ENCODE measurements at places on chromosomes 7 and 10.

DNA sequence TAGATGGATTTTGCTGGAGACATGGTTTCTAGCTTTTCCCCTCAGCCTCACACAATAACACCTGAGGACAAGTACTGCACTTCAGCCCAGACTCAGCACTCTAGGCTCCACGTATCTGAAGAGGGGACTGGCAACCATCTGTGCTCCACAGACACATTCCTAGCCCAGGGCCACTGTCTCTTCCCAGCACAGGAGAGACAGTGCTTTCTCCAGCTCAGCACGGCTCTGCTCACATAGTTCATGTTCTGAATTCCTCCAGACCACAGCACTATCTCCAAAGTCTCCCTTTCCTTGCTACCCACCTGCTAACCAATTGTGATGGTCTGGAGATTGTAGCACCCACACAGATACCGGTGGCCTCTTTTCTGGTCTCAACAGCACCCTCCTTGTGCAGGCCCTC is 114.5 kb downstream of the HTR7 start:
- DNase-seq, result no peak

DNA sequence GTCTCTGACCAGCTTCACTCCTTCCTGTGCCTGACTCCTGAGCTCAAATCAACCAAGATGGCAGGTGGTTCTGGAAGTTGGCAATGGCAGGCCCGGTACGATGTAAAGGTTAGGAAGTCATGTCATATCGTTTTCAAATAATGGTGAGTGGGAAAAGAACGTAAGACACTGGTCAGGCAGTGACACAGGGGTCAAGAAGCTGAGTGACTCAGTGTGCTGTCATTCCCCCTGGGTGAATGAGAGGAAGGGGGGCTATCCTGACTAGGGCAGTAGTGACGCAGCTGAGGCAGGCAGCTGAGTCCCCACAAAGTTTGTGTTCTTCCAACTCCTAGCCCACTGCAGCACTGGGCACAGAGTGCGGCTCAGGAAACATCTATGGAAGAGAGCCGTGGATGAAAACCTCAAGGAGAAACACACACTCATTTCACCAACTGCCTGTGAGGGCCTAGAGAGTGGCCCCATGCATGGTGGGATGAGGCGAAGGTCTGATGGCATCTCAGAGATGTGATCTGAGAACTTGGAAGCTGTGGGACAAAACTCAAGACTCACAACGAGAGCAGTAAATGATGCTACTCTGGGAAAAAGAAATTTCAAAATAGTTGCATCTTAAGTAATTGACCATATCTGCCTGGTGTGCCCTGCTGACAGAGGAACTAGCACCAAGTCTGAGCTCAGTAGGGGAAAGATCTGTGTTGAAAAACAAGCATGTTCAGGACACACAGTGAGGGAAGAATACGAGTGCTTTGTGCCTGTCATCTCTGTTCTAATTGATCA is 23.2 kb downstream of the CREB3L2 start:
- DNase-seq, result no peak

DNA sequence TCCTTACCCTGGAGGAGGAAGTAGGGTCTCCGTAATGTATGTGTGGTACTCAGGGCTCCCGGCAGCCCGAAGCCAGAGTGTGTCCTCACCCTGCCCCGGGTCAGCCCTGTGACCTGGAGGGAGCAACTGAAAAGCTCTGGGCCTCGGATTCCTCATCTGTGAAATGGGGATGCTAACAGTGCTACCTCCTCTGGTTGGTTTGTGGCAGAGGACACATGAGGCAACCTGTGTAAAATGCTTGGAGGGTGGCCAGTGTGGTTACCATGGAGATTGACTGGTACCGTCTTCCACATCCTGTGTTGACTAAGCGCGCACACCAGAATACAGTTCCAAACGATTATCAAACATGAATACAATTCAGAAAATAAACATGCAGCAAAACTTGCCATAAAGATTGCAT is 163.8 kb upstream of the KLF6 start:
- DNase-seq, result peak; percentile 79

DNA sequence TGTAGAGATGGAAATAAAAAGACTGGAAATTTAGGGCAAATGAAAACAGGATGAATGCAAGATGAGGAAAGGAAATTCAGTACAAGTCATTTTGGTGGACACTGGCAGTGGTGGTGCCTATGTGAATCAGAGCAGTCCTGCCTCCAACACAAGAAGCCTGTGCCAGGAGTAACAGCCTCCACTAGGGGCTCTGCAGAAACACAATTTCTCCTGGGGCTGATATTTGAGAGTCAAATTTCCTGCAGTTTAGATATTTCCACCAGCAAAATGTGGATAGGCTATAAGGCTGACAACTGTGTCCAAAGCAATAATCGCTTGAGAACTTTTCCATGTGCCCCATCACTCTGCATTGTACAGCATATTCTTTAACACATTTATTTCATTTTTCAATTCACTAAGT is 4.7 kb upstream of the PLXDC2 start:
- no peak for DNase-seq

GRCh38 chr7:131574741-131575140 is 18.3 kb upstream of the PODXL start:
- DNase-seq, result no peak

GRCh38 chr7:101251871-101252659 is 7.2 kb upstream of the FIS1 start:
- peak; percentile 99 for DNase-seq

GRCh38 chr10:54833029-54833428 is 32.0 kb upstream of the PCDH15 start:
- no peak for DNase-seq

GRCh38 chr10:4003348-4003973 is 218.5 kb upstream of the KLF6 start:
- no peak for DNase-seq

DNA sequence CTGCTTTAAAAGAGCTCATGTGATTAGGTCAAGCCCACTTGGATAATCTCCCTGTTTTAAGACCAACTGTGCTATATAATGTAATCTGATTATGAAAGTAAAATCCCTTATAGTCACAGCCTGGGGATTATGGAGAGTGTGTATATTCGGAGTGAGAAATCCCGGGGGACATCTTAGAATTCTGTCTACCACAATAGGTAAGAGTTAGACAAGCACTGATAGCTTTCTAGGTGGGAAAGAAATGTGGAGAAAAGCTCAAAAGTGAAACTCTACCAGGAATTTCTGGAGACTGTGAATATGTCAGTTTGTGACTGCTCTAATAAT is 2.9 kb upstream of the VCL start:
- no peak for DNase-seq

GRCh38 chr7:85001495-85002345 is 185.1 kb downstream of the SEMA3D start:
- DNase-seq, result no peak

DNA sequence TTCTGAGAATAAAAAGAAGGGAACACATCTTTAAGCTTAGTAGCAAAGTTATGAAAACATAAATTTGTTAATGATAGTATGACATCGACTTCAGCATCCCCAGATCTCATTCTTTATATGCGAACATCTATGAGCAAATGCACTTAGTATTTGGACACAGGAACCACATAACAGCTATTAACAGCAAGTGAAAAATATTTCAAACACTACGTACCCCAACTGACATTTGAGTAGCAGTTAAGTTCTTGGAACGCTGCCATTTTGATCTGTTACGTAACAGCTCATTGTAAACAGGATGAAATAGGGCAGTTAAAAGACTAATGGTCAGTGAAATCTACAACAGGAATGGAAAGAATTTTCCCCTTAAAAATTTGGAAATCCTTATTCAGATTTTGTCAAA is 428.9 kb downstream of the TNS3 start:
- DNase-seq, result no peak

DNA sequence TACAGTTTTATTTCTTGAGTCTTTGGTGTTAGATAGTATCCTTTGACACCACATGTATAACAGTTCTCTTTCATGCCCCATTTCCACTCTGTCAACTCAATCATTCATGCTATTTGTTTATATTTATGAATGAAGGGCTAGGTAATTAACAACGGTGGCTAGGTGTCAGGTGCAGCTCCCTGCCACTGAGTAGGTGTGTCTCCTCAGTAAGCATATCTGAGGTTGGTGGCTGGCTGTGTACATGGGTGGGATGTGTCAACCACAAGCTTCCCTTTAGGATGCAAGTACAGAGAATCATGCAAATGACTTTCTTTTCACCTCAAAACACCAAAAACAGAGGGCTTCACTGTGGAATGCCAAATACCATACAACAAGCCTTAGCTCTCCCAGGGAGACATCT is 83.4 kb downstream of the ZNF365 start:
- no peak for DNase-seq

GRCh38 chr7:78563191-78563590 is 764.6 kb downstream of the PHTF2 start:
- DNase-seq, result no peak

DNA sequence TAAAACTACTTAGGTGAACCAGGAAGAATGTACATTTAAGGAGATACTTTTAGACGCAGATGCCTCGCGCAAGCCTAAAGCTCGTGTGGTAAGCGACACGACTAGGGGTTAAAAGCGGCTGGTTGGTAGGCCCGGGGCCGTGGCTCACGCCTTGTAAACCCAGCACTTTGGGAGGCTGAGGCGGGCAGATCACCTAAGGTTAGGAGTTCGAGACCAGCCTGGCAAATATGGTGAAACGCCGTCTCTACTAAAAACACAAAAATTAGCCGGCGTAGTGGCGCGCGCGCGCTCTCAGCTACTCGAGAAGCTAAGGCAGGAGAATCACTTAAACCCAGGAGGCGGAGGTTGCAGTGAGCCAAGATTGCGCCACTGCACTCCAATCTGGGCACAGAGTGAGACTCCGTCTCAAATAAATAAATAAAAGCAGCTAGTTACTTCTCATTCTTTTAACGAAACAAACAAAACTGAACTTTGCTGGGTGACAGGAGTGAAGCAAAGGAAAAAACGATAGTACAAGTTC is 879 bp downstream of the NUDT5 start:
- peak; percentile 57 for DNase-seq

- DNase-seq, result no peak
Measured at GRCh38 chr7:17832242-17832641, 108.1 kb downstream of the SNX13 start.

DNA sequence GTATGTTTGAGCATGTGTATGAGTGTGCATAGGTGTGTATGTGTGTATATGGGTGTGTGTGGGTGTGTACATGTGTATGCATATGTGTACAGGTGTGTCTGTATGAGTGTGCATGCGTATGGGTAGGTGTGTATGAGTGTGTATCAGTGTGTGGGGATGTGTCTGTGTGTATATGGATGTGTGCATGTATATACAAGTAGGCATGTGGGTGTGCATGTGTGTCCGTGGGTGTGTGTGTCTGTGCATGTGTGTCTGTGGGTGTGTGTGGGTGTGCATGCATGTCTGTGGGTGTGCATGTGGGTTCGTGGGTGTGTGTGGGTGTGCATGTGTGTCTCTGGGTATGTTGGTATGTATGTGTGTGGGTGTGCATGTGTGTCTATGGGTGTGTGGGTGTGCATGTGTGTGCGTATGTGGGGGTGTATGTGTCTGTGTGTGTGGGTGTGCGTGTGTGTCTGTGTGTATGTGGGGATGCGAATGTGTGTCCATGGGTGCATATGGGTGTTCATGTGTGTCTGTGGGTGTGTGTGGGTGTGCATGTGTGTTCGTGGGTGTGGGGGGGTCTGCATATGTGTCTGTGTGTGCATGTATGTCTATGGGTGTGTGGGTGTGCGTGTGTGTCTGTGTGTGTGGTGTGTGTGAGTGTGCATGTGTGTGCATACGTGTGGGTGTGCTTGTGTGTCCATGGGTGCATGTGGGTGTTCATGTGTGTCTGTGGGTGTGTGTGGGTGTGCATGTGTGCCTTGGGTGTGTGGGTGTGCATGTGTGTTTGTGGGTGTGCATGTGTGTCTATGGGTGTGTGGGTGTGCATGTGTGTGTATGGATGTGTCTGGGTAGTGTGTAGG is 20.6 kb downstream of the EMX2 start:
- no peak for DNase-seq

- no peak for DNase-seq
Measured at GRCh38 chr10:81917666-81918065, 42.7 kb downstream of the NRG3 start.

- no peak for DNase-seq
Measured at GRCh38 chr7:63072806-63073205, 925.8 kb upstream of the ZNF722 start.

- DNase-seq, result no peak
Measured at GRCh38 chr10:43041422-43042342, 35.2 kb upstream of the RET start.

GRCh38 chr10:118544401-118544948 is 51.0 kb downstream of the PRLHR start:
- DNase-seq, result no peak

DNA sequence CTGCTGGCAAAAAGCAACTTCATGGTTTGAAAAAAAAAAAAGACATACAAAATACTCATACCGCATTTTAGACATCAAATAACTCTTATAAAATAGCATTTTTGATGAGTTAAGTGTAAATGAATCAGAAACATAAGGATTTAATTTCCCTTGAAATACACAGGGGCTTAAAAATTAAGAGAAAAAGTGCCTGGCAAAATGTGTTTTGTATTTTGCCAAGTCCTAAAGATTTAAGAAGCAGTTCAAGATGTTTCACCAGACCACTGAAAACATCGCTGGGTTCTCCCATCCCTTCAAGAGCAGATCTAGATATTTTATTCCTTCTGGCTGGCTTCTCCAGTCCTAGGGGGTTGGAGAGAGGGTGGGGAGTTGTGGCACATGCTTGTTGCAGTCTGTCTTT is 396.4 kb downstream of the INHBA start:
- DNase-seq, result no peak

- no peak for DNase-seq
Measured at GRCh38 chr10:123553810-123554430, 112.2 kb upstream of the GPR26 start.

DNA sequence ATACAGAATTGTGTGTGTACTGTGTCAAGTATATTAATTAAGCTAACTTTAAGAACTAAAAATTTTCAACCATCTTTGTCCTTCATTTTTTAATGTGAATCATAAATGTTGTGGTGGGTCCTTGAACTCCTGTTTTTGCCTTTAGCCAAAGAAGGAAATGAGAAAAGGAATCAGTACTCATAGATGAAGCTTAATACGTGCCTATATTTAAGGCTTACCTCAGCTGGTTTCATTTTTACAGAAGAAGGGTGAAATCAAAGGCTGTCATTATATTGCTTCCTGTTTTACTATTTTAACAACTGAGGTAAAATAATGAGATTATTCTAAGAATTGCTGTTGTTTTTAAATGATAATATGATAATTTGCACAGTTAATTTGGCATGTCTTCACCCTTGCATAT is 6.3 kb upstream of the SNX13 start:
- DNase-seq, result no peak

DNA sequence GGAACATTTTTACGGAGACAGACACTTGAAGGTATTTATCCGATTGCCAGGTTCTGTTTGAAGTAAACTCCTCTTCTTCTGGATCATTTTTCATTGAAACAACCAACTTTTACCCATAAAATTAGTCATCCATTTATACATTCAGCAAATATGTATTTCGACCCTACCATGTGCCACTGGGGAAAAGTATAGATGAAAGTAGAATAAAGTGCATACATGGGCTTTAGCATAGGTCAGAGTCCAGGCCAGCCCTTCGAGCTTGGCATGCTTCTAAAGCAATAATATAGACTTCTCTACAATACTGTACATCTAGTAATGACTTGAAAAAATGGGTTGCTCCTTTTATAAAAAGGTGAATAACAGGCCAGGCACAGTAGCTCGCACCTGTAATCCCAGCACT is 10.1 kb downstream of the SLC25A16 start:
- DNase-seq, result no peak

GRCh38 chr7:151137076-151137675 is 30.3 kb downstream of the GBX1 start:
- DNase-seq, result no peak

Measured in stimulated activated CD8-positive, alpha-beta memory T cell treated with anti-CD3 and anti-CD28 coated beads, Interleukin-4, amount 100 ng/mL, for 48 hours (primary cell).